NK-92 treated with Interleukin-12 subunit alpha and Interleukin-12 subunit beta, amount 100 ng/mL, for 24 hours (cell line): ENCODE measurements at places on chromosomes 2 and 18.

DNA sequence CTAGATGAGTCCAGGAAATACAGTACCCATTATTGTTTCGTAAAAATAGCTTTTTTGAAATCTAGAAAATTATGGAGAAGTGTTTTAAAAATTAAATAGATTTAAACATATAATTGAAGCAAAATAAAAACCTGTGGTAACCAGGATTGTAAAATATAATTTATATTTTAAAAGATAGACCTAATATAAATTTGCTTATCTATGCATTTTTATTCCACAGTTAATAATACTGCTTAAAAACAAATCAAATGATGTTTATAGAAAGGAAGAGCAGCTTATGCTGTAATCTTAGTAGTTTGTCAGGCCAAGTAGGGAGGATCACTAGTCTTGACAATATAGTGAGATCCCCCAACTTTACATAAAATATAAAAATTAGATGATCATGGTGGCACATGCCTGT lies 388.9 kb upstream of the CNTNAP5 start:
- no peak for DNase-seq

- DNase-seq = no peak
These were observed 20.4 kb downstream of the COL6A3 start for GRCh38 chr2:237393523-237393922.

- DNase-seq = no peak
These were observed 112.9 kb downstream of the STK39 start for GRCh38 chr2:168134485-168134884.

GRCh38 chr2:235230821-235231601 lies 262.8 kb upstream of the AGAP1 start:
- DNase-seq = no peak

GRCh38 chr2:46644690-46645385 lies 165.5 kb downstream of the TMEM247 start:
- no peak for DNase-seq

GRCh38 chr2:229572507-229573271 lies 141.7 kb downstream of the DNER start:
- DNase-seq = no peak

DNA sequence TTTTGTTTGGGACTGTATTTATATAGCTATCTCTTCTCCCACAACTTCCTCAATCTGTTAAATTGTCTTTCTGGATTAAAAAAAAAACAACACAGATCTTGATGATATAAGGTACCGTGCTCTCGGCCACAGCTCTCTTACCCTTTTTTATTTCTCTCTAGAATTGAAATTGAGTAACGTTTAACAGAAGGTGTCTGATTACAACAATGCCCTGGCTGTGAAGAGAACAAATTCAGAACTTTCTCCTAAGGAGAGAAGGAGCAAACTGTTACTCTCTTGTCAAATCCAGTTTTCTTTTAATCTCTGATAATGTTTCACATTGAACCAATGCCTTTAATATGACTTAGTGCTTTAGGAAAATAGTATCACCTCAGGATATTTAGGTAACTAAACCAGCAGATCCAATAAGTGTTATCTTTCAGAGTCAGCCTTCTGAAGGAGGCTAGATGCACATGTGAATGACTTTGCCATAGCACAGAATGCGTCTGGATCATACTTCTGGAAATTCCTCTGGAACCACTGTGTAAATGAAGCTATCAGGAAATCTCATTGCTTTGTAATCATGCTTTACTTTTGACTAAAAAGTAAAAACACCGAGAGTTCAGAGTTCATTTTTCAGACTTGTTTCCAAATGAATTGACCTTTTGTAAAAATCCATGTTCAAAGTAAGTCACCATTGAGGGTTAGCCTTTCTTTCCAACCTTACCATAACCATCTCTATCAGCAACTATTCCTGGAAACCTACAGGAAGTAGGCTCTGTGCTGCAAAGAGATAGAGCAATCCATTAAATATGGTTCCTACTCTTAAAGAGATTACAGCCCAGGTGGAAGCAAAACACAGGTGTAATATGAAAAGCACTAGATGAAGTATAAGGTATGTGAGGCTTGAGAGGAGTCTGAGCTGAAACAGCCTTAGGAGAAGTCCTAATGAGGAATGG lies 147.0 kb upstream of the OSR1 start:
- no peak for DNase-seq

DNA sequence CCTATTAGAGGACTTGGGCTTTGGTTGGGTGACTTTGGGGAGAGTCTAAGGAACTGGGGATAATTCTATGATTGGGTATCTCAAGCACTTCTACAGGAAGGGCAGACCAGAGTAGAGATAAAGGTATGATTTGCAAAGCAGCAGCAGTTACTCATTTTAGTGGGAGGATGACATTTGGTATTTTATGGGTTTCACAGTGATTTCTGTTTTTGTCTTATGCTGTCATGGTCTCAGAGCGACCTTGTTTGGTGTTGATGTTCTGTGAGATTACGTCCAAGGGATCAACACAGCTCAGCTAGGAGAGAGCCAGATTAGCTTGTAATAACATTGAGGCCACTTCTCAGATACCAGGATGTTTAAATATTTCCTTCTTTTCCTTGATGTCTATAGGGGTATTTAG lies 18.2 kb downstream of the TTR start:
- no peak for DNase-seq

GRCh38 chr18:75545189-75545588 lies 117.7 kb upstream of the SMIM21 start:
- DNase-seq = no peak
